ENCODE measurements at places on chromosomes 13 and 19.

DNA sequence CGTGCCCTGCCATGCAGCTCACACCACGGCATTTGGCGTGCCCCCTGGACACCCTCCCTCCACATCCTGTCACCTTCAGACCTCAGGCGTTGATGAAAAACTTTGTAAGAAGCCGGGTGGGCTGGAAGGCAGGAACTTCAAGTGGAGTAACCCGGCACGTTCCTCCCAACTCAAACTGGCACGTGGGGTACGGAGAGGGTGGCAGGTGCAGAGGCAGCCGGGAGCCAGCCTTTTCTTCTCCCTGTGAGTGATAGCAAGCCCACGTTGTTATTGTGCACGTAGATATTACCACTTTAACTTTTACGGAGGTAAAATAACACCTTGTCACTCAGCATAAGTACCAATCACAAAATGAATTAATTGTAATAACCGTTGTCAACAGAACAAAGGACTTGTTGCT lies 198.0 kb downstream of the ZNF536 start:
- no peak for DNase-seq

GRCh38 chr13:83311886-83312577 lies 570.2 kb downstream of the SLITRK1 start:
- no peak for DNase-seq

- no peak for DNase-seq
These were observed 49.2 kb upstream of the RCBTB2 start for GRCh38 chr13:48582084-48582483.

- DNase-seq = no peak
These were observed at the start of gene CACNG6 for GRCh38 chr19:53991224-53992113. Gene CACNG6 (plus strand): TSS chr19:53991637. CDS start chr19:53992878, 1,241 bp downstream.

GRCh38 chr13:41462427-41462826 lies 5.1 kb downstream of the RGCC start:
- no peak for DNase-seq

DNA sequence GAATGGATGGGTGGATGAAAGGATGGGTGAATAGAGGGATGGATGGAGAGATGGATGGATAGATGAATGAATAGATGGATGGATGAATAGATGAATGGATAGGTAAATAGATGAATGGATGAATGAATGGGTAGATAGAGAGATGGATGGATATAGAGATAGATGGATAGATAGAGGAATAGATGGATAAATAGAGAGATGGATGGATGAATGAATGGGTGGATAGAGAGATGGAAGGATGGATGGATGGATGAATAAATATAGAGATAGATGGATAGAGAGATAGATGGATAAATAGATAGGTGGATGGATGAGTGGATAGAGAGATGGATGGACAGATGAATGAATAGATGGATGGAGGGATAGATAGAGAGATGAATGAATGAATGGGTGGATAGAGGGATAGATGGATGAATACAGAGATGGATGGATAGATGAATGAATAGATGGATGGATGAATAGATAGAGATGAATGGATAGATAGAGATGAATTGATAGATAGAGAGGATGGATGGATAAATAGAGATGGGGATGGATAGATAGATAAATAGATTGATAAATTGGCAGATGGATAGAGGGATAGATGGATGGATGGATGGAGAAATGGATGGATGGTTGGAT lies 106.7 kb upstream of the SOX1 start:
- DNase-seq = no peak

DNA sequence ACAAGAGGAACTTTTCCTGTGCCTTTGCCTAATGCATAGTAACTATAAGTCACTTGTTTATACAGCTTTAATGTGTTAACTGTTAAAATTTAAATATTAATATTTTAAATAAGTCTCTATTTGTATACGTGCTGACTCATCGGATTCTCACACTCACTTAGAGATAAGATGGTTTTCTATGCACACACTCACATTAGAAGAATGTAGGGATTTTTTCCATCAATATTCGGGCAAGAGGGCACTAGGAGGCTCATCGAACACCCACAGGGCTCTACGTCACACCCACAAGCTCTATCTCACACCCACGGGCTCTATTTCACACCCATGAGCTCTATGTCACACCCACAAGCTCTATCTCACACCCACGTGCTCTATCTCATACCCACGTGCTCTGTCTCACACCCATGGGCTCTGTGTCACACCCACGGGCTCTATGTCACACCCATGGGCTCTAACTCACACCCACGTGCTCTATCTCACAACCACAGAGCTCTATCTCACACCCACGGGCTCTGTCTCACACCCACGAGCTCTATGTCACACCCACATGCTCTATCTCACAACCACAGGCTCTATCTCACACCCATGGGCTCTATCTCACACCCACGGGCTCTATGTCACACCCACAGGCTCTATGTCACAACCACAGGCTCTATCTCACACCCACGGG lies 73.4 kb downstream of the COL4A2 start:
- no peak for DNase-seq

DNA sequence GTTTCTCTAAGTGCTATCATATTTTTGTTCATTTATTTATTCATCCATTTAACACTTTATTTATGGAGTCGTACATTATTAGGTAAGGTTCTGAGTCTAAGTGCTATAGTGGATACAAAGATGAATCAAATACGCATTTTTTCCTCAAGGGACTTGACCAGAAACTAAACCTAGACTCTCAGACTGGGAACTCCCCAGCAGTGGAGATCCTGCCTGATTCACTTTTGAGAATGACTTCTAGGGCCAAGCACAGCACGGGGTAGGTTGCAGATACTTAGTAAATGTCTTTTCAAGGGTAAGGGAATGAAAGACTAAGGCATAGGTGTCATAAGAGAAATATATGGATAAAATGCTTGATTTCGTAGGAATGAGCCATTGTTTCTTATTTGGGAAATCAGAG lies 7.2 kb downstream of the DNAJC15 start:
- no peak for DNase-seq

DNA sequence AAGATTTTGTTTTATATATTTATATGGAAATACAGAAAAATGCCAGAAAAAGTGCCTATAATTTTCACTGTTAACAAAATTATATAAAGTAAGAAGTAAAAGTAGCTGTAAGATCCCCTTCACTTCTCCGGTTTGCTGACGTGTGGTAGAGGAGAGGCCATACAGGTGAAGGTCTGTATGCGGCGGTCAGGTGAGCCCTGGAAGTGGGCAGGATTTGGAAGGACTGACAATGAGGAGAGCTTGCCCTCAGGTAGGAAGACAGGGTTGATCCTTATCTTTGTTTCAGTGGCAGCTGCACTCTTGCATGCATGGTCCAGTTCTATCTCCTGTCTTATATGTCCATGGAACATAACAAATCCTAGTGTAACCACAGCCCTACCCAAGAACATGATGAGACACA lies 16.9 kb upstream of the TFDP1 start:
- no peak for DNase-seq

GRCh38 chr13:45101327-45102018 lies 18.8 kb upstream of the GTF2F2 start:
- DNase-seq = no peak

DNA sequence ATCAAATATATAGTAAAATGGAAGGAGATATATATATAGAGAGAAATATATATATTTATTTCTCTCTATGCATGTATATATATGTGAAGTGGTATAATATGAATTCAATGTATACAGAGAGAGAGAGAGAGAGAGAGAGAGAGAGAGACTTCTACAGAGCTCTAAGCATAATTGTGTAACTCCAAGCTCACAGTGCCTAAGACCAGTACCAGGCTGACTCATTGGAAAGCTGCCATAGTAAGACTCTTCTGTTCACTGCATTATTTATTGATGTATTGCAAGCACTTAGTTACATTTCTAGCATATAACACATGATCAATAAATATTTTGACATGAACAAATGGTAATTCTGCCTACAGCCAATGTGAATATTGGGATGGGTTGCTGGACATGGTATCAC lies 1734.7 kb downstream of the SLITRK1 start:
- DNase-seq = no peak

GRCh38 chr13:41693434-41693833 lies 236.1 kb downstream of the RGCC start:
- no peak for DNase-seq

DNA sequence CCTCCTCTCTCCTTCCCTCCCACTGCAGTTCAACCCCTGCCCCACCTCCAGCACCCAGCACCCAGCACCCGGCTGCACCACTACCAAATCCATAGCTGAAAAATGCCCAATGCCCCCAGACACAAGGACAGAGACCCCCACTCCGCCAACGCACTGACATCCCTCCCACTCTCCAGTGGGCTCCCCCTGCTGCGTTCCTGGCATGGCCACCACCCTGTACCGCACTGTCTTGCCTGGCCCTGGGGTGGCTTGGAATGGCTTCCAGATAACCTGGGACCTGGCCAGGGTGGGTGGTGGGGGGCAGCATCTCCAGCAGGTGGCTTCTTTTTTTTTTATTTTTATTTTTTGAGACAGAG lies 5.8 kb upstream of the MKNK2 start:
- no peak for DNase-seq

DNA sequence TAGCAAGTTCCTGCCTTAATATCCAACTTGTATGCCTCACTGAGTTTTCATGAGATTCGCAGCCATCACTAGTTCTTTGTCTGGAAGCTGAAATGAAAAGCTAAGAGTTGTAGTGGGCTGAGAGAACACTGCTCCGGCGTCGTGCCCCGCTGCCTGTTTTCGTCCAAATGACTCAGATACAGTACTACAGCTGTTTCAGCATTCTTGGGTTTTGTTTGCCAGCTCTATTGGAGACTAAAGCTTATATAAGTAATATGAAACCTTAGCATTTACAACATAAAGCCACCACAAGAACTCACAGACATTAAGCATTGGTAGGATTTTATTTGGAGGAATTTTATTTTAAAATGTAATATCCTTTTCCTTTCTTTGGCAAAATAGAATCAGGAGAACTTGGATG lies 299.7 kb downstream of the DLEU7 start:
- DNase-seq = no peak

DNA sequence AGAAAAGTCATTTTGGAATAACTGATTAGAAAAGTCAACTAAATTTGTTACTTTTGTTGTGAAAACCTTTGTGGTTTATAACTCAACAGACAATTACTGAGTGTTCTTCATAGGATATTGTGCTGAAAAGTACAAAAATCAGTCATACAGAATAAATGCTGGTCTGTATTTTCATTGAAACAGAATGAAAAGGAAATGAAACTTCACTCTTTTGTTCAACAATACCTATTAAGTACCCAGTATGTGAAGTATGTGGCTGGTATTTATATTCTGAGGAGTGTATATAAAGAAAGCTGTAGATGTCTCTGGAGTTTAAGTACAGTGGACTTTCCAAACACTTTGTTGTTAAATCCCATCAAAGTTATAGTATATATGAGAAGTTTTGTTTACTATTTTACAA lies 828.4 kb upstream of the ATXN8OS start:
- DNase-seq = no peak

DNA sequence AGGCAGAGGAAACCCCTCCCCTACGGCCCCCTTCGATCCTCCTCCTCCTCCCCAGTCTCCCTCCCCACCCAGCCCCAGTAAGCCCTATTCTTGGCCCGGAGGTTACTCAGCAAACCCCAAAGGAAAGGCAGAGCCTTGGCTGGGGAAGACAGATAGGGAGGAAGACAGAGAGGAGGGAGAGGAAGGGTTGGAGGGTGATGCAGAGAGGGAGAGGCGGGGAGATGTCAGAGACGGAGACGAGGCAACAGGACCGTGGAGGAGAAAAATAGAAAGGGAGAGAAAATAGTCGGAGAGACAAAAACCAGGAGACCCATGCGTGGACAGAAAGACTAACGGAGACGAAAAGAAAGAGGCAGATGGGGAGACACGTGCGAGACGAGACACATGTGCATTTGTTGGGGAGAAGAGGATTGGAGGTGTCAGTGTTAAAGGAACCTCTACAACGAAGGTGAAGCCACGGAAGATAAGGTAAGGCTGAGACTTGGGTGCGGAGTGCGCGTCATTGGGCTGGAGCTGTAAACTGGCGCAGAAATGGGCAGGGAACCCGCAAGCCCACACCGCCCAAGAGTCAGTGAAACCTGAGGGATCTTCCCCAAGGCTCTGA lies 2.9 kb downstream of the TGFB1 start:
- no peak for DNase-seq

DNA sequence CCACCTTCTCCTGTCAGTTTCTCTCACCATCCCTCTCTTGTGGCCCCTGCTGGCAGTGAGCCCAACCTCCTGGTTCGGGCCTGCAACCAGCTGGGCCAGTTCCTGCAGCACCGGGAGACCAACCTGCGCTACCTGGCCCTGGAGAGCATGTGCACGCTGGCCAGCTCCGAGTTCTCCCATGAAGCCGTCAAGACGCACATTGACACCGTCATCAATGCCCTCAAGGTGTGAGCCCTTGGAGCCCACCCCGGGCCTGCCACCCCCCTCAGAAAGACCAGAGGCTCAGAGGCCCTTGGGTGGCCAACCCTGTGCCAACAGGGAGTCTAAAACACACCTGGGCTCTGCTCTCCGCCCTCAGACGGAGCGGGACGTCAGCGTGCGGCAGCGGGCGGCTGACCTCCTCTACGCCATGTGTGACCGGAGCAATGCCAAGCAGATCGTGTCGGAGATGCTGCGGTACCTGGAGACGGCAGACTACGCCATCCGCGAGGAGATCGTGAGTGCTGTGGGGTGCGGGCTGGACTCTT lies 13.8 kb downstream of the FUZ start:
- no peak for DNase-seq

GRCh38 chr13:20425819-20426219 lies 99.8 kb downstream of the CRYL1 start:
- DNase-seq = no peak

GRCh38 chr13:67520886-67521285 lies 290.8 kb upstream of the PCDH9 start:
- DNase-seq = no peak

DNA sequence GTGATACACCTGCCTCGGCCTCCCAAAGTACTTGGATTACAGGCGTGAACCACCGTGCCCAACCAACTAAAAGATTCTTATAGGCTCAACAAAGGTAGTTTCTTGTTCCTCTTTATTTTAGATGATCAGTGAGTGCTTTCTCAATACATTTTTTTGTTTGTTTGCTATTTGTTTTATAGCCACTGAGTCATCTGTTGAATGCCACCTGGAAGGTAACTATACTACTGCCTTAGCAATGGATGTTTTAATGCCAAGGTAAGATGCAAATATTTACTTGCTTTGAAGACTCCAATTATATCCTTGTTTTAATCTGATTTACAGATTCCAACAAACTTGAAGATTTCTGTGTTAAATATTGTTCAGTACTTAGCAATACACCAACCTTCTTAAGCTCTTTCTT lies 2807.4 kb upstream of the PCDH20 start:
- no peak for DNase-seq

GRCh38 chr19:19566306-19566705 lies 28.2 kb downstream of the CILP2 start:
- no peak for DNase-seq

- DNase-seq = no peak
These were observed 72.4 kb downstream of the TSHZ3 start for GRCh38 chr19:31276831-31277230.

DNA sequence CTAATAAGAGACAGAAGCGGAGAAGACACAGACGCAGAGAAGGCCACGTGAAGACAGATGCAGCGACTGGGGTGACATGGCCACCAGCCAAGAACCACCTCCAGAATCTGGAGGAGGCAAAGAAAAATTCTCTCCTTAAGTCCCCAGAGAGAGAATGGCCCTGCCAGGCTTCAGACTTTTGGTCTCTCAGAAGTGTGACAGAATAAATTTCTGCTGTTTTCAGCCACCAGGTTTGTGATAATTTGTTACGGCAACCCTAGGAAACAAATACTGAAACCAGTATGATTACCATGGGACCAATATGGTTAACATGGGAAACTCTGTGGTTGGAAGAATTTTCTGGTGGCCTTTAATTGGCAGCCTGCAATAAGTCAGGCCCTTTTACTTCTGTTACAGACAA lies 63.9 kb upstream of the DOCK9 start:
- DNase-seq = no peak

- DNase-seq = no peak
These were observed 839 bp downstream of the ESD start for GRCh38 chr13:46796129-46796514.
